Skeletal muscle cell (primary cell): ENCODE measurements at places on chromosomes 5 and 9.

DNA sequence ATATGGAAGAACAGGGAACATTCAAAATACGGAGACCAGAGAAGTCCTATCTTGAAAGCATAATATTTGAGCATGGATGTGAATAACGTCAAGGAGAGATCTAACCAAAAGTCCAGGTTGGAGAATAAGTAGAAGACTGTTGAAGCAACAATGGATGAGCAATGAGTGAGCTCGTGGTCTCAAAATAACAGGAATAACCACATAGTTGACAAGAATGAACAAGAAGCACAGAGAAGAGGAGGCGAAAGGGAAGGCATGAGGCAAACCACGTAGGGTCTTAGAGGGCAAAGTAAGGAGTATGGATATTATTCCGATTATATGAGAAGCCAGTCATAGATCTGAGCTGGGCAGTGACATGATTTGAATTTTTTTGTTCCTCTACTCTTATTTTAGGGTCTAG is 710.2 kb downstream of the BRINP1 start:
- no peak for DNase-seq

GRCh38 chr9:118455788-118456187 is 751.6 kb downstream of the TLR4 start:
- DNase-seq: no peak

GRCh38 chr5:106757672-106758071 is 913.1 kb downstream of the EFNA5 start:
- DNase-seq: no peak

DNA sequence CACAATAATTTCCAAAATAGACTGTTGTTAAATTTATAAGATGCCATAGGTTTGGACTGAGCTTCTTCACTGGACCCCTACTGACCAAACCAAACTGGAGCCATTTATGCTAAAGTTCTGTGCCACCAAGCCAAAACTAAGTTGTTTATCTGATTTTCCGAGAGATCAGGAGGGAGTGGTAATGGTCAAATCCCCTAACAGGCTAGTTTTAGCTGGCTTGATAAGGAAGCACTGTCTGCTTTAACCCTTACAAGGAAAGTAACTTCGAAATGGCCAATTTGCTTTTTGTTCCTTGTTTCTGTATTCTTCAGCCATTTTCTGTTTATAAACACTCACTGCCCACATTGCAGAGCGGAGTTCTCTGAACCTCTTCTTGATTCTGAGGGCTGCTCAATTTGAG is 246.8 kb upstream of the TUT7 start:
- no peak for DNase-seq

GRCh38 chr9:125399666-125400065 is 138.0 kb downstream of the GAPVD1 start:
- DNase-seq: no peak

DNA sequence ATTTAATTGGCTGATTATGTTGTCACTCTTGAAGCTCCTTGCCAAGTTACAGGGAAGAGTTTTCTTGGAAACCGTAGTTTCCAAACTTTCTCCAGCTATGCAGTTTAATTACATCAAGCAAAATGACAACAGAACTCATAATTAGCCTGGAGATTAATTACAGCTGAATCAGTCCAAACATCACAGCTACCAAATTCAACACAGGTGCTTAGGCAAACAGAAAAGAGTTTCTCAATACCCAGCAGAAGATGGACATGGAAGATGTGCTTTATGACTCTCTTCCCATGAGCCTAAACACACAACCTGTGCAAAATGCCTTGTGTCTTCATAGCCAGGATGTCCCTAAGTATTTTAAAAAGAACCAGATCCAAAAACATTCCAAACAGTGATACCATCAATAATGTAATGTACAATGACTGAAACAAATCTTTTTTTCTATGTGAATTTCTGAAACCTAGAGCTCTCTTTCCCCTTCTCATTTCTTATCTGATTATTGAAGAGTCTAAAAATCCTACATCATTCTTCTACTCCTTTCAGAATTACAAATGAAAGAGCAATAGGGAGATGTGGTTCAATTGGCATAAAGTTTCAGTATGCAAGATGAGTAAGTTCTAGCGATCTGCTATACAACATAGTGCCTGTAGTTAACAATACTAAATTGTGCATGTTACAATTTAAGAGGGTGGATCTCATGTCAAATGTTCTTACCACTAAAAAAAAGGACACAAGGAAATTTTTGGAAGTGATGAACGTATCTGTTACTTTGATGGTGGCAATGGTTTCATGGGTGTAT is 124.3 kb downstream of the RASEF start:
- DNase-seq: no peak

DNA sequence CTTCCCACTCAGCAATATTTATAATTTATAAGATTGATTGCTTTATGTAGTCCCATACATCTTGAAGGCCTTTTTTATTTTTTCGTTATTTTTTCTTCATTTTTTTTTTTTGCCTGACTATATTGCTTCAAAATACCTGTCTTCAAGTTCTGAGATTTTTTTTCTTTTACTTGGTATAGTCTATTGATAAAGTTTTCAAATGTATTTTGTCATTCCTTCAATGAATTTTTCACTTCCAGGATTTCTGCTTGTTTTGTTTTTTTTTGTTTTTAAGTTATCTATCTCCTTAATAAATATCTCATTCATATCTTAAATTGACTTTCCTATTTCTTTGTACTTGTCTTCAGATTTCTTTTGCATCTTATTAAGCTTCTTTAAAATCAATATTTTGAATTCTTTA is 905.6 kb upstream of the CDH6 start:
- DNase-seq: no peak

DNA sequence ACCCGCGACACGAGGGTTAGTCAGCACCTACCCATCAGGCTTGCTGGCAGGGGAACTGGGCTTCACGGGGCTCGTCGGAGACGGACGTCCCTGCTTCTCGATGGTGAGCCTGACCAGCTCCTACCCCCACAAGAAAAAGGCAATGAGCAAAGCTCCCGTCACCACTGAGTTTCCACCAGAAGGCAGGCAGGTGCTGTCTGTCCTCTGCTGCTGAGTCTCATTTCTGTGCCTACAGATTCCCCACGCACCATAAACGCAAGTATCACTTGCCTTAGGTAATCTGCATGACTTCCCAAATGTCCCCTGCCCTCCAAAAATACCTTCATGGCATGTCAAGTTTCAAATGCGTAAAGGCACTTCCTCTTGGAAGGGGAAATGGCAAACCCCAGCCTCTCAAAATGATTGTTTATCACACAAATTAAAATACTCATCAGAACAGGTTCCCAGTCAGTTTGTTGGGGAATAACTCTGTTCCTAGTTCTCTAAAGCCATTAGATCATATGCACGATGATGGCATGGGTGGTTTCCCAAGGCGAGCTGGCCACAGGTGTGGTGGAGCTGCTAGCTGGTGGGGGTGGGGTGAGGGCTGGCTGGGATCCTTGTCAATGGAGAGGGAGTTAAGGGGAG is 85.0 kb downstream of the PRRT1B start:
- no peak for DNase-seq

DNA sequence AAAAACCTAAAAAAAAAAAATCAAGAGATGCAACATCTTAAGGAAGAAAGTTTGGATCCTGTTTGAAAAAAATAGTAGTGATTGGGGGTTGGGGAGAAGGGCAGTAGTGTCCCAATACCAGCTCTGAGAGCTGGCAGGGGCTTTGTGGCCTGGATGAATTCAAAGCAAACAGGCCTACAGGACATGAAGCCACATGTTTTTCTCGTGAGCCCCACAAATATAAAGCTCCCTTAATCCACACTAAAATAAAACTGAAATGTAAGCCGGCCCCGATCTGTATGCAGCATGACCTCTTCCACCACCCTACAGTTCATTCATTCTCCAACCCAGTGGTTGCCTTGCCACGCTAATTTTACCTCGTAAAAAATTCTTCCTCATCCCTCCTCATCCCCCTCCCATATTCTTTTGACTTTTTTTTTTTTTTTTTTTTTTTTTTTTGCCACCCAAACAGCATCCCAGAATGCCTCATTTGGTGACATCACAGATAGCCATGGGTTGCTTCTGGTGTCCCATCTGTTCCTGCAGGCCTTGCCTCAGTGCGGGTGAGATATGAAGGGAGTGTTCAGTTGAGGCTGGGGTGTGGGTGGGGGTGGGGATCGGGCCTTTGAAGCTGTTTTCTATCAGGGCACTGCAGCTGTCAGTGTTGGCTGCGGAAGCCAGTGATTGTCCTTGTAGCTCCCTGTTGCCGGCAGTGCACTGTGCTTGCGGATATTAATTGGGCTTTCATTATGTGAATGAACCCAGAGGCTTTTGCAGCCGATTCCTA is 81.6 kb upstream of the NFIB start:
- DNase-seq: no peak

GRCh38 chr9:36029765-36030528 is 6.8 kb upstream of the RECK start:
- DNase-seq: peak; percentile 93
